ENCODE measurements at places on chromosomes 16 and 17.
A peak's percentile ranks its signal among the peaks of the same experiment; 100 is the strongest.

- H3K36me3 ChIP-seq, result no peaks in the 10 kb centered on the region
- no peak overlapping the region for H3K27ac ChIP-seq
- DNase-seq, result no peak
These were observed 8.3 kb downstream of the HS3ST3B1 start for GRCh38 chr17:14308965-14309879.

DNA sequence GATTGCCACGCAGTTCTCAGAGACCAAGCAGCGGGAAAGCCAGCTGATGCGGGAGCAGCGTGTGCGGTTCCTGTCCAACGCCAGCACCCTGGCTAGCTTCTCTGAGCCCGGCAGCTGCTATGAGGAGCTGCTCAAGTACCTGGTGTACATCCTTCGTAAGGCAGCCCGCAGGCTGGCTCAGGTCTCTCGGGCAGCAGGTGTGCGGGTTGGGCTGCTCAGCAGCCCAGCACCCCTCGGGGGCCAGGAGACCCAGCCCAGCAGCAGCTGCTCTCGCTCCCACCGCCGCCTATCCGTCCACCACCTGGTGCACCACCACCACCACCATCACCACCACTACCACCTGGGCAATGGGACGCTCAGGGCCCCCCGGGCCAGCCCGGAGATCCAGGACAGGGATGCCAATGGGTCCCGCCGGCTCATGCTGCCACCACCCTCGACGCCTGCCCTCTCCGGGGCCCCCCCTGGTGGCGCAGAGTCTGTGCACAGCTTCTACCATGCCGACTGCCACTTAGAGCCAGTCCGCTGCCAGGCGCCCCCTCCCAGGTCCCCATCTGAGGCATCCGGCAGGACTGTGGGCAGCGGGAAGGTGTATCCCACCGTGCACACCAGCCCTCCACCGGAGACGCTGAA lies 15.2 kb downstream of the CACNA1G start:
- no peak overlapping the region for H3K4me3 ChIP-seq
- no peaks in the 10 kb centered on the region for H3K36me3 ChIP-seq
- no peak overlapping the region for H3K27ac ChIP-seq
- no peaks in the 10 kb centered on the region for H3K27me3 ChIP-seq
- no peaks in the 10 kb centered on the region for H3K4me1 ChIP-seq
- DNase-seq, result no peak

DNA sequence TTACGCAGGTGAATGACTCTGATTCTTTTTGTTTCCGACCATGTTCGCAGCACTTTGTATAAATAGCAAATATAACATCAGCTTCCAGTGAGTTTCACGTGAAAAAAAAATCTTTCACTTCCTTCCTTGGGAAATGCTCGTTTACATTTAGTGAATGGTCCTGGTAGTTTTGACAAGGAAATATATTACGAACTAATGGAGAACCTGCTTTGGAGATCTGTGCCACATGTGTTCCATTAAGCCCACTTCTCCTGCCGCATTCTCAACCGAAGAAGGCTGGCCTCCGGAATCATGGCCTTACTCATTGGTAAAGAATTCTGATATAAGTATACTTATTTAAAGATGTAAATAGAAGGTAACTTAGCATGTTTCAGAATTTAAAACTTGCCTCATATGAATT lies 3.6 kb downstream of the CRAMP1 start:
- no peak overlapping the region for H3K27ac ChIP-seq
- H3K4me3 ChIP-seq, result no peak overlapping the region
- peaks cover 2% of the 10 kb centered on the region for H3K36me3 ChIP-seq
- H3K4me1 ChIP-seq, result peaks cover 25% of the 10 kb centered on the region

DNA sequence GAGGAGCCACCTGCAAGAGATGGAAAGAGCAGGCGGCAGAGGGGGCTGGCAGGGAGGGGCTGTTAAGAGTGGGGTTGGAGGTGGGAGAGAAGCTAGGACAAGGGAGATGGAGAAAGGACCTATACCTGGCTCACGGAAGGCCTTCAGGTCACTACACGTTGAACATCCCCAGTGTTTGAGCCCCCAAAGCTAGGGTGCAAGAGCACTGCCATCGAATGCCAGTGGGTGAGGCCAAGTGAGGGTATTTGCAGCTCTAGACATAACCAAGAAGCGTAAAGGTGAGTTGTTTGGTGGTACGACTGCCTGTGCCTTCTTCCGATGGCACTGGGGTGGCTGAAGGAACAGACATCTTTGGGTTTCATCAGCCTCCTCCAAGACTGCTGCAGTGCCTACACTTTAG lies 17.0 kb upstream of the HERPUD1 start:
- no peak overlapping the region for H3K27ac ChIP-seq
- no peaks in the 10 kb centered on the region for H3K27me3 ChIP-seq
- H3K36me3 ChIP-seq, result no peaks in the 10 kb centered on the region
- DNase-seq, result no peak
- H3K4me1 ChIP-seq, result peaks cover 10% of the 10 kb centered on the region

- peaks cover 3% of the 10 kb centered on the region for H3K4me1 ChIP-seq
- no peaks in the 10 kb centered on the region for H3K27me3 ChIP-seq
- no peak for DNase-seq
- H3K27ac ChIP-seq, result no peak overlapping the region
- H3K36me3 ChIP-seq, result no peaks in the 10 kb centered on the region
These were observed 195.4 kb downstream of the KATNIP start for GRCh38 chr16:27745348-27745747.

DNA sequence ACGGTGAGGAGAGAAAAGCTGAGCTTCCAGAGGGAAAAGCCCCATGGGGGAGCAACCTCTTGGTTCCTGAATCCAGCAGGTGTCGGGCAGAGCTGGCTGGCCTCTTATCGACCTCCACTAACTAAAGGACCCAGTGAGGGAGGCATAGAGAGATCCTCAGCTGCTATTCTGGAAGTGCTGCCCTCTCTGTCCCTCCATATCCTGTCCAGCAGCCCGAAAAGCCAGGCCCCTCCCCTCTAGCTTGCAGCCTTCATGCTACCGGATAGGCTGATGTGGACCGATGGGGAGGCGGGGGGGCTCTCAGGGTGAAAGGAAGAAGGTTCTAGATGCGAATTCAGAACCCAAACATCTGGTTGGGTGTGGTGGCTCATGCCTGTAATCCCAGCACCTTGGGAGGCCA lies 24.9 kb downstream of the MXRA7 start:
- H3K4me1 ChIP-seq, result peaks cover 28% of the 10 kb centered on the region
- peaks cover 30% of the 10 kb centered on the region for H3K36me3 ChIP-seq
- no peak overlapping the region for H3K4me3 ChIP-seq
- H3K27ac ChIP-seq, result peak overlapping the region; percentile 93
- H3K27me3 ChIP-seq, result no peaks in the 10 kb centered on the region
- DNase-seq, result no peak

DNA sequence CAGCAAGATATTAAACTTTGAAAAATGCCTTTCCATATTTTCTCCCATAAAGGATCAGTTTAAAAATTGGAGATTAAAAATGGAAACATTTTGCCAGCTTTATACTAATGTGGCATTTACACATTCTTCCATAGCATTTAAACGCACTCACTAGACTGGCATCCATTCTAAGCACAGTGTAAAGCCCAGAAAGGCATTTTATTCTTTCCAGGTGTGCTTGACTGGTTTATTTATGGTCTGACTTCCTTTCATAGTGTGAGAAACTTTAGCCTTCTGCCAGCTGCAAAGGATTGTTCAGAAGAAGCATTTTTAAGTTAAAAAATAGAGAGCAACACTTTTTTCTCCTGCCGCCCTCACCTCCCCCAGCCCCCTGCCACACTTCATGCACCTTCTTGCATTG lies 271.7 kb upstream of the PSMD7 start:
- no peaks in the 10 kb centered on the region for H3K36me3 ChIP-seq
- no peaks in the 10 kb centered on the region for H3K27me3 ChIP-seq
- DNase-seq, result no peak

DNA sequence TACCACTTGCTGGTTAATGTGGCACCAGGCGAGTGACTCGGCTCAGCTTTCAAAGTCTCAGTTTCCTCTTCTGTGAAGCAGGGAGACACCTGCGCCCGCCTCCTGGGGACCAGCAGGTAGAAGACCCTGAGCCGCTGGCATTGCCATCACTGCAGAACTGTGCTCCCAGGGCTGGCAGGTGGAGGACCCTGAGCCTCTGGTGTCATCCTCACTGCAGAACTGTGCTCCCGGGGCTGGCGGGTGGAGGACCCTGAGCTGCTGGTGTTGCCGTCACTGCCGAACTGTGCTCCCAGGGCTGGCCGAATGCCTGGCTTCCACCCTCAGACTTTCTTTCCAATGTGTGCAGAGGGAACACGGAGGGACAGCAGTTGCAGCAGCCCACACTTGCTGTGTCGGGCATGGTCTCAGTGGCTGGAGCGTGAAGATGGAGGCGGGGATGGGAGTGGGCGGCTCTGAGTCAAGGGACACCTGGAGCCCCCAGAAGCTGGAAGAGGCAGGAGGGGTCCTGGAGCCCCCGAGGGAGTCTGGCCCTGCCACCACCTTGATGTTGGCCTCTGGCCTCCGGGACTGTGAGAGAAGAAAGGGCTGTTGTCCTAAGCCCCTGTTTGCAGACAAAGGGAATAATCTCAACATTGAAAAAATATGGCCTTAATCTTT lies 75.8 kb upstream of the METTL9 start:
- H3K27me3 ChIP-seq, result no peaks in the 10 kb centered on the region
- no peaks in the 10 kb centered on the region for H3K36me3 ChIP-seq
- DNase-seq, result no peak

DNA sequence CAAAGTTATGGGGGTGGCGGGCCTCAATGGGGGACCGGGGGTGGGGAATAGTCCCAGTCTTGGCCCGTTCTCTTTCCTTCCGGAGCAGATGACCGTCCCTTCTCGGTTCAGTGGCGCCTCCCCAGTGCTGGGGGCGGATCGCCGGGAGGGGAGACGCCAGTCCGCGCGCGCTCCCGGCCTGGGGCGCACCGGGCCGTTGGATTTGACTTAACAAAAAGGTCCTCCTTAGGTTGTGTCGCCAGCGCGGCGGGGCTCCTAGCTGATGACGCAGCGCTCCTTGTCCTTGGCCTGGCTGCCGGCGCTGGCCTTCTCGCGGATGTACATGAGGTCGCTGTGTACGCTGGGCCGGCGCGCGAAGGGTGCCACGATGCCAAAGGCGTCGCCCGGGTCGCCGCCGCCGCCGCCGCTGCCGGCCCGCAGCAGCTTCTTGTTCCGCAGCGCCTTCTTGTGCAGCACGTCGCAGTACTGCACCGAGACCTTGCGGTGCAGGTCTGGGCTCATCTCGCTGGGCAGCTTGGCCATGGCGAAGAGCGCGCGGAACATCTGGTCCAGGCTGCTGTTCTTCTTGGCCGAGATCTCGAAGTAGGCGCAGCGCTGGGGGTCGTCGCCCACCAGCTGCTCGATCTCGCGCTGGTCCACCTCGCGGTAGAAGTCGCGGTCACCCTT lies 1.2 kb downstream of the RASD1 start:
- H3K4me1 ChIP-seq, result peaks cover 8% of the 10 kb centered on the region
- H3K4me3 ChIP-seq, result peak overlapping the region; percentile 96
- no peak for DNase-seq
- no peak overlapping the region for H3K27ac ChIP-seq
- no peaks in the 10 kb centered on the region for H3K27me3 ChIP-seq
- peaks cover 5% of the 10 kb centered on the region for H3K36me3 ChIP-seq

GRCh38 chr17:74763565-74764387 lies 12.4 kb downstream of the NAT9 start:
- H3K4me3 ChIP-seq, result no peak overlapping the region
- no peak for DNase-seq
- H3K36me3 ChIP-seq, result no peaks in the 10 kb centered on the region
- H3K27ac ChIP-seq, result no peak overlapping the region
- H3K27me3 ChIP-seq, result no peaks in the 10 kb centered on the region

- no peaks in the 10 kb centered on the region for H3K27me3 ChIP-seq
- no peak overlapping the region for H3K27ac ChIP-seq
- no peak for DNase-seq
These were observed 137.6 kb upstream of the RCVRN start for GRCh38 chr17:10042589-10043244.

- no peak overlapping the region for H3K4me3 ChIP-seq
- no peaks in the 10 kb centered on the region for H3K4me1 ChIP-seq
- H3K27ac ChIP-seq, result no peak overlapping the region
- no peaks in the 10 kb centered on the region for H3K27me3 ChIP-seq
- H3K36me3 ChIP-seq, result peaks cover 71% of the 10 kb centered on the region
These were observed 12.2 kb downstream of the MLLT6 start for GRCh38 chr17:38717139-38717745.

DNA sequence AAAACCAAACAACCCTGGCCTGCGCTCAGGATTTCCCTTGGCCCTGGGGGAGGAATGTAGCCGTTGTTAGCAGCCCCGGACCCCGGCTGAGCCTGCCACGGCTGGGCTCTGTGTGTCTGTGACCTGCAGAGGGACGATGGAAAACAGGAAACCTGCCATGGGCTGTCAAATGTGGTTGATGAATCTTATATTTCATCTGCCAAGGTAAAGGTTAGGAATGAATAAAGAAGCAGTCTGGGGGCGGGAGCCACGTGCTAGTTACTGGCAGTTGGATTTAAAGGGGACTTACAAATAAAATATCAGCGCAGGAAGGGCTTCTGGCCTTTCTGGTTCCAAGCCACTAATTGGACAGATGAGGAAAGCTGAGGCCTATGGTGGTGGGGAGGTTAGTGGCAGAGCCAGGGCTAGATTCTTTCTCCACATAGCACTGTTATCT lies at the start of gene KRT23:
TSS of gene KRT23 (minus strand) at position 263 of the 436 bp plus-strand sequence. CDS start 1,043 bp downstream, outside the sequence.
- H3K36me3 ChIP-seq, result no peaks in the 10 kb centered on the region
- H3K4me3 ChIP-seq, result no peak within 1 kb of the TSS
- no peaks in the 10 kb centered on the region for H3K4me1 ChIP-seq
- no peaks in the 10 kb centered on the region for H3K27me3 ChIP-seq

GRCh38 chr17:49510059-49510719 lies 15.1 kb downstream of the NGFR start:
- peaks cover 7% of the 10 kb centered on the region for H3K4me1 ChIP-seq
- no peak overlapping the region for H3K4me3 ChIP-seq
- no peak for DNase-seq

GRCh38 chr17:82503728-82504308 lies 15.7 kb upstream of the FOXK2 start:
- H3K36me3 ChIP-seq, result no peaks in the 10 kb centered on the region
- no peak overlapping the region for H3K4me3 ChIP-seq
- no peaks in the 10 kb centered on the region for H3K27me3 ChIP-seq
- no peak for DNase-seq

GRCh38 chr16:57472665-57473060 lies 10.2 kb downstream of the POLR2C start:
- no peak overlapping the region for H3K27ac ChIP-seq
- H3K4me1 ChIP-seq, result peaks cover 30% of the 10 kb centered on the region
- H3K4me3 ChIP-seq, result no peak overlapping the region
- no peak for DNase-seq
- H3K36me3 ChIP-seq, result peaks cover 61% of the 10 kb centered on the region
- H3K27me3 ChIP-seq, result no peaks in the 10 kb centered on the region

GRCh38 chr17:76420356-76421043 lies 32.5 kb downstream of the UBE2O start:
- H3K4me1 ChIP-seq, result peaks cover 26% of the 10 kb centered on the region
- H3K4me3 ChIP-seq, result no peak overlapping the region
- H3K27me3 ChIP-seq, result no peaks in the 10 kb centered on the region
- no peak overlapping the region for H3K27ac ChIP-seq
- H3K36me3 ChIP-seq, result no peaks in the 10 kb centered on the region

DNA sequence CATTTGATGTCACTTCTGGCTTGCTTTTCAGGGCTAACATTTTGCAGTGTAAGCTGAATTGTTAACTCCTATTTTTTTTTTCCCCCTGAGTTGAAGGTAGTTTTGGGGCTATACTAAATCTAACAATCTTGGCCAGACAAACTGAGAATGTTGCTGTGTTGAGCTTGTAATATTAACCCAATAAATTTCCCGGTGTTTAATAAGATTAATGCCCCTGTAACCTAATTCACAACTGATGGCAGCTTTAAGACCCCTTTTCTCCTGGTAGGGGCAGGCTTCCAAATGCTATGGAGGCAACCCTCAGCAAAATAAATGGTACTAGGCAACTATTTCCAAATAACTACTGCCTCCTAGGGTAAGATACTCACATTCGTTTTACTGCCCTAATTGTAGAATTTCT lies 549.6 kb upstream of the KIF2B start:
- no peak overlapping the region for H3K27ac ChIP-seq
- H3K4me1 ChIP-seq, result peaks cover 3% of the 10 kb centered on the region
- no peaks in the 10 kb centered on the region for H3K36me3 ChIP-seq
